ELR (cell line): ENCODE measurements at places on chromosomes 2 and 18.

DNA sequence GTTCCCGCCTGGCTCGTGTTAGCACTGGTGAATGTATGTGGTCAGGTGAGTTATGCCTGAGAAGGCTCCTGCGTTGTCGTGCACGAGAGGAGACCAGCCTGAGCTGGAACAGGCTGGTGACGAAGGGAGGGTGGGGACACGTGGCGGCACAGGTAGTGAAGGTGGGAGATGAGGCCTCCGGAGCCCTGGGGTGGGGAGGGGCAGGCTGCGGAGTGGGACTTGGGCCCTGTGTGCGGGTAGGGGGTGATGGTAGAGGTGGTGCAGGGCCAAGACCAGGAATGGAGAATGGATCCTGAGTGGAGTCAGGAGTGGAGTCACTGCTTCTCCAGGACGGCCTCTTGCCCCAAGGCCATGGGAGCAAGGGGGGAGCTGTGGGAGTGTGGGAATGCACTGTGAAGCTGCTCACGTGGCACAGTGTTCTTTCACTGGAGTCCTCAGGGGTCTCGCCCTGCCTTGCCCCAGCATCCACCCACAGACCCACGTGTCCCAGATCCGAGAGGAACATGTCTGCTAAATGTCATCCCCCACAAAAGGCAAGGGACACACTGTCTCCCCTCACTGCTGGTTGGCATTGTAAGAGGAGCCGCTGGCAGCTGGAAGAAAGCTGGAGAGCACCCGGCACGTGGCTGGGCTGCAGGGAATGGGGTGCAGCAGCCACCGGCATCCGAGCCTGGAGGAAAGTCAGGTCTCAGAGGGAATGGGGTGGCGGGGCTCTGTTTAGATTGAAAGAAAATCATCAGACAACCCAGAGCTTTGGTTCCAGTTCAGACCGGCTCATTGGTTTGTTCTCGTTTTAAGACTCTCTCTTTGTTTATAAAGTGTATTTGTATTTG, 63.7 kb downstream of the CYP26B1 start:
- no peak for DNase-seq

- no peak for DNase-seq
Observed at GRCh38 chr2:223908304-223908998, 36.7 kb downstream of the WDFY1 start.

DNA sequence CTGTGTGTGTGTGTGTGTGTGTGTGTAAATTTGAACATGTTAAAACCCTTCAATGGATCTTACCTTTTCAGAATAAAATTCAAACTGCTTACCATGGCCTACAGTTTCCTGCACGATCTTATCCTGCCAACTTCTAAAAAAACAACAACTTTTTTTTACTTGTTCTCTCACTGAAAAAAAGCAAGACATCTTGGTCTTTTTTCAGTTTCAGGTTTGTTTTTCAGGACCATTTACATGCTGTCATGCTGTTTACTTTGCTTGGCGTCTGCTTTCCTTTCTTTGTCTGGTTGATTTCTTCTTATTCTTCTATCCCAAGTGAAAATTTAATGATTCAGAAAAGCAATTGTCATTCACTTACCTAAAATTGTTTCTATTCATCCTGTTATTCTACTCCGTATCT, 286.3 kb upstream of the TMEFF2 start:
- DNase-seq = no peak

DNA sequence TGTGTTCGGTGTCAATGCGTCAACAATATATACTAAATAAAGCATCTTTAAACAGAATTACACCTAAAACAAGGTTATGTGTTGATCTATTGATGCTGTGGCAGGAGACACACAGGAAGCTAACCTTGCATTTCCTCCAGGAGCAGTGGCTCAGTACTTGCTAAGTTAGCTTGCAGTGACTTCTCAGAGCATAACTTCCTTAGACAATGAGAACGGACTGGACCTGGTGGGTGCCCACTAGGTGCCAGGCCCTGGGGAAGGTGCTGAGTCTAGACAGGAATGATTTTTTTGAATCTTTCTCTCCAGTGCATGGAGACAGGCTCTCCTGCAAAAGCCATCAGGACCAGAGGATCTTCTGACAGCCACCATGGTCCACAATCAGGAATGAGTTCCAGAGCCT, 73.8 kb upstream of the MGAT4A start:
- DNase-seq = no peak

- DNase-seq = peak; percentile 28
Observed at GRCh38 chr18:362311-363290, 94.8 kb upstream of the THOC1 start.

DNA sequence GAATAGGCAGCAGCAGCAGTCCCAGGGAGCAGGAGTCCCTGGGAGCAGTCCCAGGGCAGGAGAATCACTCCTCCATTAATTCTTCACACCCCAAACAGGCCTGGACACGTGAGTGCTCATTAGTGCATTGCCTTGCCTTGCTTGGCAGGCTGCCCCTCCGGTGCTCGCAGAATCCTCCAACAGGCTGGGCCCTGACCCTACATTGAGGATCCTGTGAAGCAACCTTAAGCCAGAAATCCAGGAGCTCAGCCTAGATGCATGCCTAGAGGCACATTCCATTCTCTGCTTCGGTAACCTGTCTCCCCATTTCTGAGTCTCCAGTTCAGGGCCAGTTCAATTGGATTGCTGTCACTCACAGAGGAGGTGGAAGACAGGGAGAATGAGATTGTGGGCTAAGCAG, 97.4 kb upstream of the LRATD1 start:
- DNase-seq = no peak

DNA sequence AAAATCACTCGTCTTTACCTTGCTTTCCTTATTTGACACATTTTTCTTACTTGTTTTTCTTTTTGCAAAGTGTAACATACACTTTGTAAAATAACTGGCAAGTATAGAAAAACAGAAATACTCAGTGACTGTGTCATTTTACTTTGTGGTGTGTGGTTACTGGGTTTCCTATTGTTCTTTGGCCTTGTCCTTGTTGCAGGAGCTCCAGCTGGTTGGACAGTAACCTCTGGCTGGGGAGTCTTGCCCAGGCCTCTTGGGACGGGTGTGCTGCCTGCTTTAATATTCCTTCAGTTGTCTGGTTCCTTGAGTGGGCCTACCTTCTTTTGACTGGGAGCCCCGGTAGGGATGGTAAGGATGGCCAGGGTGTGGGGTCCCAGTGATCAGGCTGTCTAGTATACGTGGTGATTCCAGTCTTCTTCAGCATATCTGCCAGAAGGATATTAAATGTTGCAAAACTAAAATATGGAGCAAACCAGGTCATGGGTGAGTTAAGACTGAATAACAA, 53.8 kb downstream of the RNF144A start:
- no peak for DNase-seq

DNA sequence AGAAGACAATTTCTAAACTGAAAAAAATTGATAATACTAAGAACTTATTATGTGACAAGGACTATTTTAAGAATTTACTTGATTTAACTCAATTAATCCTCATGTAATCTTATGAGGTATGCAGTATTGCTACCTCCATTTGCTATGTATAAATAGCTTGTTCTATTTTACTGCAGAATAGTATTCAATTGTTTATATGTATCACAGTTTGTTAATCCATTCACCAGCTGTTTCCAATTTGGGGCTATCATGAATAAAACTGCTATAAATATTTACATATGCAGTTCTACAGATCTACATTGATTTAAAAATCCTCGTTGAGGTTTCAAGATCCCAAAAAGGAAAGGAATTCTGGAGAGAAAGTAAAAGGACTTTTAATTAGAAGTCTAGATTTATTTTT, 54.8 kb upstream of the DOCK10 start:
- DNase-seq = no peak

GRCh38 chr2:120176526-120176925, 46.7 kb downstream of the TMEM185B start:
- DNase-seq = no peak

- DNase-seq = peak; percentile 17
Observed at GRCh38 chr2:181462033-181462432, 4.8 kb downstream of the ITGA4 start.
